ENCODE measurements at places on chromosomes 6 and 20. TPM values are rescaled to one million over a fixed set of nuclear protein-coding genes. Genes with fewer than 3 reads are reported as not detected.
A peak's percentile ranks its signal among the peaks of the same experiment; 100 is the strongest.

DNA sequence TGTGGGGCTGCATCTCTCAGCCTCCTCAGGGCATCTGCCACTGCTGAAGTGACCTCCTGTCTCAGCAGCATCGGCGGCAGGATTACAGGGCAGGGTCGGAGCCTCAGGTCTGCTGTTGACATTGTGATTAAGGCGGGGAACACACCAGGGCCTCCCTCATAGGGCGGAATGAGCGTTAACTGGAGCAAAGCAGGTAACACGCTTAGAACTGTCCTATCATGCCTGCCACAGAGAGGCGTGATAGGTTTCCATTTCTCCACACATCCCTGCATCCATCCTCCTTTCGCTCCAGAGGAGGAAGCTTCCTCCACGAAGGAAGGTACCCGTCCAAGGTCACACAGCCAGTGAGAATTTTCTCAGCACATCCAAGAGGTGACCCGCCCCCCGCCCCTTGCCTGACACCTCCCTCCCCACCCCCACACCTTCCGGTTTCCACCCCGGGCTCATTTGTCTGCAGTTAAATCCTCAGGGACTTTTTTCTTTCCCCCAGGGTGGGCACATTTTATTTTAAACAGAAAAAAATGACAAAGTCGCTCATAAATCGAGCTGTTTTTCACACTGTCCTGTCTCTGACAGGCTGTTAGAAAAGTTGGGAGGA is 200.8 kb downstream of the TFAP2C start:
- DNase-seq = no peak

GRCh38 chr20:3801299-3801698 is 5.2 kb downstream of the CDC25B start:
- DNase-seq = no peak

The SLPI gene
- not detected for total RNA-seq

GRCh38 chr6:30394139-30394538 is 49.2 kb downstream of the RPP21 start:
- no peak for DNase-seq

The FAXC gene
- 2.9 TPM for total RNA-seq

DNA sequence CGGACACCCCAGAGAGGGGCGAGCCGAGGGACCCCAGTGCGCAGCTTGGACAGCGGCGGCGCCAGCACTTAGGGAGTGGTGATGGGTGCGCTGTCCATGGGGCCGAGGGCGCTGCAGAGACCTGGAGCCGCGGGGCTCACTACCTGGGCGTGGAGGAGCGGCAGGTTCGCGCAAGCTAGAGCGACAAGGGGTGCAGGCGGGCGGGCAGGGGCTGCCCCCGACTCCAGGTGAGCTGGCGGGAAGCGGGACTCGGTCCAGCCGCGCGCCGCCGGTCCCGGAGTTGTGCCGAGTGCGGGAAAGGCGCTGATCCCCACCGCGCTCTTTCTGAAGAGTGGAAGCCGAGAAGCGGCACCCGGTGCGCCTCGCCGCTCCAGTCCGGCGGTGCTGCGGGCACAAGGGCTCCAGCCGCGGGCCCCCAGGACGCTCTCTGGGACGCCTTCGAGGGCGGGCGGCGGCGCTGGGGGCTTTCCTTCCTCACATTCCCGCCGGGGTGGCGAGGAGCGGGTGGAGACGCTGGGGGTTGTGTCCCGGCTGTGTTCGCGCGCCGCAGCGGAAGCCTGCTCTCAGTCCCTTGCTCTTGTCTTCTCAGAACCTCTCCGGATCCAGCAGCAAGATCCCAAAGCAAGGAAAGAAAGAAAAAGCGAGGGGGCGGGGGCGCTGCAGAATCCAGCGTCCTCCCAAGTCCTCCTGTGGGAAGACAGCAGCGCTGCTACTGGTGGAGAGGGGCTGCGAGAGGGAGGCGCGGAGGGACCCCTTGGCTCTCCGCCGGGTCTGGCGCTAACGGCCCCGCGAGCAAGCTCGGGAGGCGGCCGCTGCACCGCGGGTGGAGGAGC is at the start of gene B3GAT2:
B3GAT2 (minus strand) TSS at position 610 of the 833 bp plus-strand sequence. CDS start 631 bp downstream, outside the sequence.
- DNase-seq = peak; percentile 10

DNA sequence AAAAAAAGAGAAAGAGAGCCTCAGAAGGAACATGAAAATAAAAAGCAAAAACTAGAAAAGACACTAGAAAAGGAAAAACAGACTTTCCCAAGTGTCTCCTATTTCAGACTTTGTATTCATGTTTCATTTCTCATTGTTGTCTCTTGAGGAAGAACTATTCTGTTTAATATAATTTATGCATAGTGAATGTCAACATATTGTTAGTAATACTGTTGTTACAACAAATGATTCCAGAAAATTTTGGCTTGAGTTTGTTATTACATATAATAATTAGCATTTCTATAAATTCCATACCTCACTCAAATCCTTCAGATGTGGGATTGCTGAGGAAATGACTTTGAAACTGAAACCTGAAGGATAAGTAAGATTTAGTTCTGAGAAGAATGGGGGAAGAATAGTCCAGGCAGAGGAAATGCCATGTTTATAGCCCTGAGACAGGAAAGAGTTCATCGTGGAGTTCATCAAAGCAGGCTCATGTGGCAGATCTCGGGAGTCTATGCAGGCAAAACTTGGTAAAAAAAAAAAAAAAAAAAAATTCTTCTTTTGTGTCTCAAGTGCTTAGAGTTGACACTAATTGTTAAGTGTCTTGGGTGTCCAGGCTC is 53.1 kb upstream of the EIF2S2 start:
- no peak for DNase-seq

DNA sequence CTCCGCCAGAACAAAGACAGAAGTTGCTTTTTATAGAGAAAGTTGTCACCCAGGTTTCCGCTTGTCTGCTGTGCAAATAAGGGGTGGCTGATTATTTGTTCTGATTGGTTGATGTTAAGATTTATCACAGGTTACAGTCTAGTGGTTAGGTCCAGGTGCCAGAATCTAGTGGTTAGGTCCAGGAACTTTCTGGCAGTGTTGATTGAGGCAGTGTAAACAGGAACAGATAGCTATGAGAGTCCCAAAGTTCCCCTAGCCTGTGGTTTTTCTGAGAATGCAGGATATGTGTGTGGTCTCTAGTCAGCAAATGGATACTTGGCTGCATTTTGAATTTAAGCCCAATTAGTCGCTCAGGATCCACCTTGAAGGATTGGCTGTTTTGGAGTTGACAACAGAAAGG is 148.0 kb downstream of the TMEM200A start:
- DNase-seq = peak; percentile 50

The TAGAP gene
- not detected for total RNA-seq

DNA sequence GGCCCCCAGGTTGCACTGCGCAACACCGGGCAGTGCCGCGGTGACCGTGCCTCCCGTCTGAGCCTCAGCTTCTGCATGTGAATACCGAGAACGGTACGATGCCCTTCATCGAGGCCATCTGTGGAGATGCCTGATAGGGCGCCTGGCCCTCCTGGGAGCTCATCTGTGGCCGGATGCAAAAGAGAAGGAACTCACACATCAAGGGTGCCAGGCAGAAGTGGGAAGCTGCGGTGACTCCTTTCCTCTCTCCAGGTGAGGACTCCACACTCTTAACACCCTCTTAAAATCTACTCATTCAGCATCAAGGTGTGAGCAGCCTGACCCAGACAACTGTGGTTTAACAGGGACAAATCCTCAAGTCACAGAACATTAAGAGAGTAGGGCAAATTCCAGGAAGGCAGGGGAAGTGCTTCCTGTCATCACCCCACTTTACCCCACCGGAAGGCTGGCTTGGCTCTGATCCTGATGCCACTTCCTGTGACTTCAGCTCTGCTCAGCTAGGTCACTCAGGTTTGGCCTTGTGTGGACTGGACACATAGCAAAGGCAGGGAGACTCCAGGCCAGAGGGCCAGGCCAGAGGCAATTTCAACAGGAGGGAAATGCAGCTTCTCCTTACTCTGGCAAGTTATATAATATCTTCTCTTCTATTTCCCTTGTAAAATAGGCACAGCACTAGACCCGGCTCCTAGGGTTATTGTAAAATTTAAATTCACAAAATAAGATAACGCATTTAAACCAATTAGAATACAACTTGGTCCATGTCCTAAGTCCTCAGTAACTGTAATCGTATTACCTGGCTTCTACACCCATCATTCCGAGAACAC is 69.4 kb downstream of the CPNE5 start:
- peak; percentile 62 for DNase-seq

DNA sequence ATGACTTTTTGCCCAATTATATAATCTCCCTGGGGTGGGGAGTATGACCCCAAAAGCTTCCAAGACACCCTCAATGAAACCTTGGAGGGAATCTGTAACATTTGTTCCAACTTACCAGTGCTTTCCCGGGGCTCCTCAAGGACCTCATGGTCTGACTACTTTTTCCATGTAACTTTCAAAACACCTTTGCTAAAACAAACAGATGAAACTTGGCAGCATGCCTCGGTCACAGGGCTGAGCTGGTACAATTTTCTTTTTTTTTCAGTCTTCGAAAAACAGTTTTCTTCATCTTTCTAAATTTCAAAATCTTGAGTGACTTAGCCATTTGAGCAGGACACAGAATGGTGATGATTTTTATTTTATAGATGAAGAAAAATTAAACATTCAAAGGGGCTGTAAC is 241.2 kb downstream of the BMP7 start:
- no peak for DNase-seq

GRCh38 chr6:73476723-73477122 is 15.2 kb downstream of the MTO1 start:
- DNase-seq = no peak

DNA sequence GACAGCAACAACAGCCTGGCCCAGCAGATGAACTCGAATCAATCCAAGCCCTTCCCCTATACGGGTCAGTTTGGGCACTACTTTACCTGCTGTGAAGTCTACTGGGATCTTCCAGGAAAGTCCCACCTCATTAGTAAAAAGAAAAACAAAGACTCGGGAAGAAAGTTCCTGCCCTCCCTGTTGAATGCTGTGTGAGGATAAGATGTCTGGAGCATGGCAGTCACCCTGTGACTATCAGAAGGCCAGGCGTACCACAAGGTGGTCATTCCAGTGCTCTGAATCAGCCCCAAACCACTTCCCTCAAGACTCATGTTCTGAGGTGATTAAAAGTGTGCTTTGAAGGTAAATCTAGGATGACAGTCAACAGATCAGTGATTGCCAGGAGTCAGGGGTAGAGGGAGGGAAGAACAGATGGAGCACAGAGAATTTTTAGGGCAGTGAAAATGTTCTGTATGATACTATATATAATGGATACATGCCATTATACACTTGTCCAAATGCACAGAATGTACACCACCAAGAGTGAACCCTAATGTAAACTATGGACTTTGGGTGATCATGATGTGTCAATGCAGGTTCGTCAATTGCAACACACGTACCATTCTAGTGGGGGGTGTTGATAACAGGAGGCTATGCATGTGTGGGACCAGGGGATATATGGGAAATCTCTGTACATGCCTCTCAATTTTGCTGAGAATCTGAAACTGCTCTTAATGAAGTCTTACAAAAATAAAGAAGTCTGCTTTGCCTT is 14.7 kb downstream of the FKBP1A start:
- peak; percentile 47 for DNase-seq

DNA sequence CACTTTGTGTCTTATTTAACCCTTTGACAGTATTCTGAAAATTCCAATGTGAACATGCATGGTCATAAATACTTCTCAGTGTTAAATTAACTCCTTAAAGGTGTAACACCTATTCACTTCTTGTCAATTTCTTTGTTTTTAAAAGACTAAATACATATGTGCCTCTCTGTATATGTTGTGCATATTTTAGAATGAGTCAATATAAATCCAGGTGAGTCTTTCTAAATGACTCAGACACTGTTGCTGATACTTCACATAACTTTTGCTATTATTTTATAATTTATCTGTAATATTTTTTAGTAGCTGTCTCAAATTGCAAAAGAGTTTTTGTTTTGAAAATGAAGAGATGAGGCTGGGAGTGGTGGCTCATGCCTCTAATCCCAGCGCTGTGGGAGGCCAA is 36.0 kb downstream of the TIAM2 start:
- no peak for DNase-seq
